ENCODE measurements at places on chromosomes 3 and 15. TPM values are rescaled to one million over a fixed set of nuclear protein-coding genes. Genes with fewer than 3 reads are reported as not detected.
A peak's percentile ranks its signal among the peaks of the same experiment; 100 is the strongest.

GRCh38 chr3:179348325-179349013, 960 bp downstream of the MFN1 start:
- no peak for DNase-seq
- H3K36me3 ChIP-seq: peaks cover 17% of the 10 kb centered on the region
- peak overlapping the region; percentile 90 for H3K27ac ChIP-seq
- H3K4me3 ChIP-seq: peak overlapping the region; percentile 67
- H3K27me3 ChIP-seq: no peaks in the 10 kb centered on the region

DNA sequence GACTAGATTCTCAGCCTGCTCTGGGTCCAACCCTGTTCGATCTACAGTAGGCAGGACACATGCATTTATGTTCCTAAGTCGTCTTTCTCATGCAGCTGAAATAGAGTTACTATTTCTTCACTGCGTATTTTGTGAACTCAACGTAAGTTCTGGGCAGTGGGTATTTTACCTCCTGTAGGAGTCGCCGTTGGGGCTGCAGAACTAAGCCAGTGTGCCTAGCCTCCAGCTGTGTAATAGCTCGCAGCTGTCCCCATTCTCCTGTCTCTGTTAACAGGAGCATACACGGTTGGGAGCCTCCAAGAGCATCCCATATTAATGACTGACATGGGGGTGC, 58.4 kb upstream of the HRH1 start:
- peak; percentile 48 for DNase-seq
- H3K36me3 ChIP-seq: no peaks in the 10 kb centered on the region
- no peak overlapping the region for H3K4me3 ChIP-seq
- H3K4me1 ChIP-seq: no peaks in the 10 kb centered on the region

DNA sequence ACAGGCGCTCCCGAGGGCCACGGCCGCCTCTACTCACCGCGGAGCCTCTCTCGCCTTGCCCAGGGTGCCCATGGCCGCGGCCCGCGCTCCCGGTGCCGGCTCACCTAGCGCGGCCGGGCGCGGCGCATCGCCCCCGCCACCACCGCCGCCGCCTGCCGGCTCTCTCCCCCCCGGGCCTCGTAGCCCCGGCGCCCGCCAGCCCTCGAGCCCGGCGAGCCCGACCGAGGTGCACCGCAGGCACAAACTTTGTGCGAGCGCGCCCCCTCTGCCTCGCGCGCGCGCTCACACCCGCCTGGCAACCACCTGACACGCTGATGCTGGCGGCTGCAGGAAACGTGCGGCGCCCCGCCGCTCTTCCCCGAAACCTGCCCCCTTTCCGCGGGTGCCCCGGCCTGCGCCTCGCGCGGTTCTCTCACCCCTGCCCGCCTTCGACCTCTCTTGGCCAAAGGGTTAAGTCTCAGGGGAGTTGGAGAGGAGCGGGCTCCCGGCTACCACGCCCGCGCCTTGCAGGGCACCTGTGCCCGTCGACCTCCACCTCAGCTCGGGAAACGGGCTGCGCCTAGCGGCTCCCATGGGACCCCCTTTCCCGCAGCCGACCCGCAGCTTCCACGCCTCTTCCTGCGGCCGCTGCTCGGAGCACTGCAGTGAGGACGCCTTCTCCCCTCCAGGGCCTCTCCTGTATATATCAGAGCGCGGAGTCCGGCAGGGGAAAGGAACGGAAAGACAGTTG, at the start of gene RASGRP1:
Gene RASGRP1, minus strand, starts transcription at position 258 of the 730 bp plus-strand sequence. Its CDS starts 186 bp downstream, at position 72.
- peaks cover 26% of the 10 kb centered on the region for H3K27me3 ChIP-seq
- peak; percentile 48 for DNase-seq
- no peak within 1 kb of the TSS for H3K27ac ChIP-seq
- H3K36me3 ChIP-seq: no peaks in the 10 kb centered on the region
- H3K4me3 ChIP-seq: peak within 1 kb of the TSS; percentile 81
- H3K4me1 ChIP-seq: peaks cover 3% of the 10 kb centered on the region

The SOX14 gene
- not detected for total RNA-seq

DNA sequence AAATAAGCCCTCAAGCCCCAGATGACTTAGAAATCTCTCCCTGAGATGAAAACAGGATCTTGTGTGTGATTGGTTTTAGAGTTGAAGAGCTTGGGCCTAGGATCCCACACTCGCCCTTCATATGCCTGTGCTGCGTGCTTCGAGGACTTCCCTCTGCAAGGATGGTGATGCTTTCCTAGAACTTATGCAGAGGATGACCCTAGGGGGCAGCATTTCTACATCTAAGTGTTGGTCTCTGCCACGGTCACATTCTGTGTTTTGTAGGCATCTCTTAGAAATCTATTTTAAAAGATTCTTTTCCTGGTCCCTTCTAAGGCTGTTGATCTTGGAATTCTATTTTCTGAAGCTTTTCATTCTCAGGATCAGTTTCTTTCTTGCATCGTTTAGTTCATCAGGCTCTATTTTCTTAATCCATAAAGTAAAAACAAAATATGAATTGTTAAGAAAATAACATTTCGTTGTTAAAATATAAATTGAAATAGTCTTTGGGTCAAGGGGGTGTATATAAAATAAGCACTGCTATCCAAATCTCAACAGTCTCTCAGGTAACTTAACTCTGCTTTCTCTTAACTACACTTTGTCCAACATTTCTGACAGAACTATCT, 45.7 kb downstream of the WDR76 start:
- no peak overlapping the region for H3K27ac ChIP-seq
- H3K36me3 ChIP-seq: peaks cover 4% of the 10 kb centered on the region
- H3K4me3 ChIP-seq: no peak overlapping the region
- DNase-seq: peak; percentile 90
- peaks cover 25% of the 10 kb centered on the region for H3K4me1 ChIP-seq

DNA sequence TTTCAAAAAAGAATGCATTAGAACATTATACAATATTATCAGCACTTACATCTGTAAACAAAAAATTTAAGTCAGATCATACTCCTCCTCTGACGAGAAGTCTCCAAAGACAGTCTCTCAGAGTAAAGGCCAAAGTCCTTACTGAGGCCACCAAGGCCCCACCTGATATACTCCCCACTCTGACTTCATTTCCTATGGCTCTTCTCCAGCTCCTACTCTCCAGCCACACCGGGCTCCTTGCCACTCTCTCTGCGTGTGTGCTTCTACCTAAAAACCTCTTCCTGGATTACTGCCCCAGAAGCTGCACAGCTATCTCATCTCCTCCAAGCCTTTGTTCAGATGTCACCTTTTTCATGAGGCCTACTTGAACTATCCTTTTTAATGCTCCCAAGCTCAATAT, 5.0 kb downstream of the DCP1A start:
- H3K27me3 ChIP-seq: no peaks in the 10 kb centered on the region
- peaks cover 30% of the 10 kb centered on the region for H3K36me3 ChIP-seq
- H3K27ac ChIP-seq: peak overlapping the region; percentile 44
- no peak overlapping the region for H3K4me3 ChIP-seq
- peaks cover 47% of the 10 kb centered on the region for H3K4me1 ChIP-seq

The LRRC34 gene
- 4.4 TPM for total RNA-seq

Data from cardiac muscle cell (in vitro differentiated cells and primary cell).